ENCODE measurements at places on chromosomes 12 and 14. TPM values are rescaled to one million over a fixed set of nuclear protein-coding genes. Genes with fewer than 3 reads are reported as not detected.

The GARIN6 gene
- not detected for total RNA-seq

The LMO3 gene
- 39.4 TPM for total RNA-seq

GRCh38 chr12:117857632-117858612 lies 110.9 kb downstream of the KSR2 start:
- no peaks in the 10 kb centered on the region for H3K27me3 ChIP-seq
- DNase-seq: peak; percentile 23
- peaks cover 2% of the 10 kb centered on the region for H3K4me1 ChIP-seq
- no peak overlapping the region for H3K4me3 ChIP-seq
- H3K27ac ChIP-seq: no peak overlapping the region

- no peaks in the 10 kb centered on the region for H3K27me3 ChIP-seq
- no peak overlapping the region for H3K27ac ChIP-seq
- no peaks in the 10 kb centered on the region for H3K36me3 ChIP-seq
- H3K4me3 ChIP-seq: no peak overlapping the region
These were observed 38.7 kb upstream of the SYCP3 start for GRCh38 chr12:101777978-101778377.

DNA sequence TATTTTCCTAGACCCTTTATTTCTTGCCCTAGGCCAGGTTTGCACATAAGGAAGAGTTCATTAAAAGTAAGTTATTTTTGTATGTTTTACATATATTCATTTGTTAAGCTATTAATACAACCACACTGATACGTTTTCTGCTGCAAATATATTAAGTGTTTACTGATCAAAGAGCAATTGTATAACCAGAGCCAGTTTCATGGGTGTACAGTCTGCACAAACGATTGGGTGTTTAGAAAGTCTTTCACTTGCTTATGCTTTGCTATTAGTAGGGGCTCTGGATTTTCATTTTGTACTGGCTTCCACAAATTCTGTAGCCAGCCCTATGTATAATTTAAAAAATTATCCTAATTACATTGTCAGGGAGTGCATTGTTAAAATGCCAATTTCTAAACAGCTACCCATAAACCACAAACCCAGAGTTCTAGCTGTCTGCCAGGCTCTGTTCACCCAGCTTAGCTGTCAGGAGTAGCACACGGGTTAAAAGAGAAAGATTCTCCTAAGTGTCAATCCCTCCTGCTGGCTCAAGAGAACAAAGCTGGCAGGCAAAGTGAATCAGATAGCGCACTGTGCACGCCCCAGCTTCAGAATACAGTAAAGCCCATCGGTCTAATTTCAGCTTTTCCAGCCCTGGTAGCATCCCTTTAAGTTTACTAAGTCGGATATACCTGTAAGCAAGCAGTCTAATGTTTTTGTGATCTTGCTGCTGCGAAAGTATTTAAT lies 151.0 kb upstream of the LMO3 start:
- DNase-seq: no peak
- no peaks in the 10 kb centered on the region for H3K36me3 ChIP-seq
- peaks cover 8% of the 10 kb centered on the region for H3K4me1 ChIP-seq
- H3K4me3 ChIP-seq: no peak overlapping the region

DNA sequence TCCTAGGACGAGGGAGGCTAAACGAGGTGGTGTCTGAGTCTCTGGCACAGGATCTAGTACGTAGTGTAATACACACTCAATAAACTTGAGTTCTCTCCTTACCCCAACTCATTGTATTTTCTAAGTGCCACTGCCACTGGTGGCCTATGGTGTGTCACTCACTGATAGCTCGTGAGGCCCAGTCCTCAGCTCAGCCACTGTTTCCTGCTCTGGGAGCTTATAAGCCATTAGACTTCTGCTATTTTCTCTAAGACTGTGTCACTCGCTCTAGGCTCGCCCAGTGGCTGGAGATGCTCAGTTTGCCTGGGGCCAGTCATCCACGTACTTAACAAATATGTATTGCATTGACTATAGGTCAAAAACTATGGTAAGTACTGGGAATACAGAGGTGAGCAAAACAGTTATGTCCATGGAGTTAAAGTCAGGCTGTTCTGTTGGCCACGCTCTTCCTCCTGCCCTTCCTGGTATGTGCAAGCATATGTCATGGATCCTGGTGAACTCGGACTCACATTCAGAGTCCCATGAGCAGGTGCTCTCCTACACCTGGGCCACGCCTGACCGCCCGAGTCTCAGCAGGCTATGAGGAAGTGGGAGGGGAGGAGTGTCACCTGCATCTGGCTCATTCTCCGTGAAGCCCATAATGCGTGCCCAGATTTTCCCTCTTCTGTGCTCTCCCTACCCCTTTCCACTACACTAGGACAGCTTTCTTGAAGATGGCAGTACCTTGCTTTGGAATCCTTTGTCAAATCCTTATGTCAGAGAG lies 41.6 kb downstream of the DEGS2 start:
- H3K36me3 ChIP-seq: no peaks in the 10 kb centered on the region
- no peak for DNase-seq
- no peaks in the 10 kb centered on the region for H3K4me1 ChIP-seq
- H3K27me3 ChIP-seq: no peaks in the 10 kb centered on the region

- H3K4me1 ChIP-seq: no peaks in the 10 kb centered on the region
- H3K27ac ChIP-seq: no peak overlapping the region
- no peaks in the 10 kb centered on the region for H3K36me3 ChIP-seq
- H3K27me3 ChIP-seq: no peaks in the 10 kb centered on the region
- no peak for DNase-seq
These were observed 754.1 kb upstream of the MDGA2 start for GRCh38 chr14:48429512-48429911.
